ENCODE measurements at places on chromosomes 13 and 19. TPM values are rescaled to one million over a fixed set of nuclear protein-coding genes. Genes with fewer than 3 reads are reported as not detected.

The ZNF45 gene
- 8.9 TPM for total RNA-seq

The FAM124A gene
- total RNA-seq = 14.9 TPM

The FFAR3 gene
- not detected for total RNA-seq

GRCh38 chr19:35106291-35106583 lies 9.4 kb upstream of the FXYD3 start:
- DNase-seq = no peak

GRCh38 chr13:51035978-51036377 lies 75.1 kb downstream of the C13orf42 start:
- DNase-seq = no peak

DNA sequence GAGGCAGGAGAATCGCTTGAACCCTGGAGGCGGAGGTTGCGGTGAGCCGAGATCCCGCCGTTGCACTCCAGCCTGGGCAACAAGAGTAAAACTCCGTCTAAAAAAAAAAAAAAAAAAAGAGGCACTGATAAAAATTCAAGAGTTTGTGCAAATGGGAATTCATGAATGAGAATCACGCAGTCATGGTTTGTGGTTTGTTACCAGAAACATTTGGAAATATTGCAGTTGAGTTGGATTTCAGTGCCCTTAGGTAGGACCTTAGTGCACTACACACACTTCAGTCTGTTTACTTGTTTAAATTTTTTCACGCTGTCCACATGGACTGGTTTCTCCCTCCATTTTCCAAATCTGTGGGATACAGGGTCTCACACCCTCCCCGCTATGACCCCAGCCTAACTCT lies 28.4 kb downstream of the ZNF844 start:
- DNase-seq = no peak

- no peak for DNase-seq
Measured at GRCh38 chr13:48504606-48505005, 28.3 kb downstream of the RCBTB2 start.

DNA sequence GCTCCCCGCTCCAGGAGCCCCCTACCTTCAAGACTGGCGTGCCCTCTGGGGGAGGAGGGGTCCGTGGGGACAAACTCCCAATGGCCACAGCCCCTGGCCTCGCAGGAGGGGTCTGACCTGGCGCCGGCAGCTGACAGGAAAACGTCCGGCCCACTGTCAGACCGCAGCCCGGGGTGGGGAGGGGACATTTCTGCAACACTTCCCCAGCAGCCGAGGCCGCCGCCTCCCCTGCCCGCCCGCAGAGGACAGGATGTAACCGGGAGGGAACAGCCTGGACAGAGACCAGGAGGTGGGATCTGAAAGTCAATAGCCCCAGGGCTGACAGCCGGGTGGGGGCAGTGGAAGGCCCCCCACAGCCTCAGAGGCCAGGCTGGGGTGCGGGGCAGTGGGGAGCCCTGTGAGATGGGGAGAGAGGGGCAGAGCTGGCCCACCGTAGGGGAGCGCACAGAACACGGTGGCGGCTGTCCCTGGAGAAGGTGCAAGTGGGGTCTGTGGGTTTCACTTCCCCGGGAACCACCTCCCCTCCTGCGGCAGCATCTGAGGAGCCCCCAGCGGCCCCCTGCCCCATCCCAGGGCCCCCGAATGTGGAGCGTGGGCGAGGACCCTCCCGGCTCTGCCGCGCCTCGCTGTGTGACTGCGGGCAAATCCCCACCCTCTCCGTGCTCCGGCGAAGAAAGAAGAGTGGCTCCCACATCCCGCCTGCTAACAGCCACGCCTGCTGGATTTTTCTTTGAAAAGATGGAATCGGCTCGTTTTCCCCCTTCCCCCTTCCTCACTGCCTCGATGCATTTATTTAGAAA lies at the start of gene PEAK3:
Gene PEAK3, minus strand, starts transcription at position 114 of the 800 bp plus-strand sequence. CDS start 1,244 bp downstream, outside the sequence.
- peak; percentile 87 for DNase-seq

GRCh38 chr19:16591803-16592556 lies 19.8 kb upstream of the SLC35E1 start:
- DNase-seq = no peak

GRCh38 chr19:13002166-13002898 lies 7.1 kb downstream of the NFIX start:
- DNase-seq = peak; percentile 81

DNA sequence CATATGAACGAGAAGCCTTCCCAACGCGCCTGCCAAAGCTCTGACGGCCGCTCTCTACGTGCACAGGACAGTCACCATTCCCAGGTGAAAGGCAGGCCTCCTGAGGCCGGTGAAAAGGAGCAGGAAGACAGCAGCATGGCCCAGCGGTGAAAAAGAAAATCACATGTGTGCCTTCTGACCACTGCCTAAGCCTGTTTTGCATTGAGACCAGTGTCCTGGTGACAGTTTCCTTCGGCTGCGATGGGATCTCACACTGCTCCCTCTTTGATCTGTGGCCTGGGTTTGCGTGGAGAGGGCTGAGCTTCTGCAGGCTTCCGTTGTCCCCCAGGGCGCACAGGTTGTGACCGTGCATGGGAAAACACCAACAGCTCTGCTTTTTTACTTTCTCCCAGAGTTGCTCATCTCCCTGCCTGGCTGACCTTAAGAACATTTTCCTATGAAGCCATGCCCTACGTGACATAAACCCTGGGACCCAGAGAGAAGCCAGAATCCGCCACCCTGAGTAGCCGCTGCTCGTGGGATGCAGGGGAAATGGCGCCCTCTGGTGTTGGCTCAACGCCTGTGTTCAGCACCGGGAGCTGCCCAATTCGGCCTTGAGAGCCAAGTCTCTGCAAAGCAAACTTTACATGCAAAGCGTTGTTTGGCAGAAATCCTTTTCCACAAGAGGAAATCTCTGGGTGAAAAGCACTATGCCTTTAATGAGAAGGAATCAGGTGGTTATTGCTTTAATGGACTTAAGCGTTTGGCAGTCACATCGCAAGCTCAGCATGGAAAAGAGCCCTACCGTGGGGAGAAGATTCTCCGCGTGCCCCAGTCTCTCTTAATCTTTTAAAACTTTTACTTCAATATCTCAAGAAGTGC lies 112.2 kb upstream of the GPR12 start:
- DNase-seq = peak; percentile 70

DNA sequence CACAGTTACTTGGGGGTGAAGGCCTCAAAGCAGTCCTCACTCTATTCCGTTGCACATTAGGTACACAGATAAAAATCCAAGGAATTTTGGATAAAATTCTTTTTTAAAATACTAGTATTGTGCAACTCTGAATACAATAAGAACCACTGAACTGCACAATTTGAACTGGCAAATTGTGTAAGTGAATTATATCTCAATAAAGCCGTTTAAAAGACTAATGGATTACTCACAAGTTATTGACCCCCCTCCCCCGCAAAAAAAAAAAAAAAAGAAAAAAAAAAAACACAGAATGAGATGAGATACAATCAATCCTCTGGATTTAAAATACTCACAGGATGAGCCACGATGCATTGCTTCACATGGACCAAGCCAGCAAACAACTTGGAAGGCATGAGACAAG lies 86.4 kb downstream of the CRYL1 start:
- DNase-seq = no peak
